ENCODE measurements at places on chromosomes 1 and 21.

GRCh38 chr1:218347723-218348627 lies 2.8 kb downstream of the TGFB2 start:
- no peak for DNase-seq

DNA sequence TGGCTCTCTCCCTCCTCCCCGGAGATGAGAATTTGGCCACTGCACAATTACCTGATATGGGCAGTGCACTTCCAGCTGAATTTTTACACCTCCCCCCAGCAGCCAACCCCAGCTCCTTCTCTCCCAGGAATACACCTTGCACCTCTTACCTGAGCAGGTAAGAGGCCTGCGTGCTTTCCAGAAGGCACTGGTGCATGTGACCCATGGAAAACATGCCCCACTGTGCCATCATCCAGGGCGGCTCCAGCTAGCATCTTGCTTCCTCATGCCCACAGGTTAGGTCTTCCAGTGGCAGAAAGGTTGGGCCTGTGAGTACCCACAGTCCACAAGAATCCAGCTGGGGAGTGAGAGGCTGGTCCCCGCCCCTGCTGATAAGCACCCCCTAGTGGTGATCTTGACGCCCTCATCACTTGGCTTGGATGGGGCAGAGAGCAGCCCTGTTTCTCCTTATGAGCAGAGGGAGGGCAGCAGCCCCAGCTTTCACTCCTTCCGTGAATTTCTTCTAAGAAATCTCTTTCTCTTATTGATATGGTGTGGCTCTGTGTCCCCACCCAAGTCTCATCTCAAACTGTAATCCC lies 57.8 kb downstream of the EDARADD start:
- DNase-seq, result peak; percentile 24

- DNase-seq, result peak; percentile 71
Observed at GRCh38 chr1:152052606-152053005, 15.8 kb upstream of the S100A11 start.

GRCh38 chr1:91891454-91891853 lies 5.5 kb upstream of the TGFBR3 start:
- DNase-seq, result no peak

GRCh38 chr1:17185485-17185860 lies 19.5 kb upstream of the PADI1 start:
- DNase-seq, result no peak

GRCh38 chr1:12477936-12478611 lies 139.9 kb downstream of the DHRS3 start:
- DNase-seq, result no peak

- DNase-seq, result no peak
Observed at GRCh38 chr21:28632755-28633408, 359.8 kb downstream of the LTN1 start.

Measured in activated T-helper 2 cell treated with anti-CD3 and anti-CD28 coated beads, Interferon-gamma antibody, Interleukin-2, Interleukin-4, amounts not matched to agents 10 μg/mL and 5 μg/mL and 100 μg/mL, durations not matched to agents 14 hours and 24 hours and 36 hours (primary cell).